Stimulated activated CD8-positive, alpha-beta memory T cell treated with anti-CD3 and anti-CD28 coated beads, Interleukin-7, amount 100 ng/mL, for 4 hours (primary cell): ENCODE measurements at places on chromosomes 2 and 18.

- DNase-seq = no peak
Measured at GRCh38 chr2:133163111-133163510, 405.2 kb downstream of the NCKAP5 start.

DNA sequence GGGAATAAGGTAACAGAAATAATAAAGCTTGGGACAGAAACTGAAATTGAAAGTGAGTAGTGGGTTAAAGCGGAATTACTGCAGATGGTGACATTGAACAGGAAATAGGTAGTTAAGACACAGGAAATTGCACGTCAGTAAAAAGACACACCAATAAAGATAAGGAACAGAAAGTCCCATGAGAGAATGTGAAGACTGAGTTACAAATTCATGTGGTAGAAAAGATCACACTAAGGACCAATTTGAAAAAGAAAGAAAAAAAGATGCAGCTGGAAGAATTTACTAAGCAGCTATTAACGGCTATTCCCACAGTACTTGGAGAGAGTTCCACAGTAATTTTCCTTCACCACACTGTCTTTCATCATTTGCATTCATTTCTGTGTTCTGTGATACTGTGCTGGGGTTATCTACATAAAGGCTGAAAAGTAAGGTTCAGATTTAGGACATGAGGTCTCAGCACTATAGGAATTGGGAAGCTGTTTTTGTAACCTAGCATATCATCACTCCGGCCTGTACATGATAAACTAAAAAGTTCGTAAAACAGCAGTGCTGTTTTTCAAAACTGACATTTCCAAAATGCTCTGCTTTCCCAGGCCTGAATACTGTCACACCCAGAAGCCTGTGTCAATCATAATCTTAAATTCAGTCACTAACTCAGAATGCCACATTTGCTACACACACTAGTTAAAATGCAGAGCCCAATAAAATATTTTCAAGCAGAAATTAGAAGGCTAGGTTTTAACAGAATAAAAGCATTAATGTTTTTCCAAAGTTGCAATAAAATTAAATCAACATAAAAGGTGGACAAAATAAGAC lies 42.9 kb downstream of the SRBD1 start:
- no peak for DNase-seq

DNA sequence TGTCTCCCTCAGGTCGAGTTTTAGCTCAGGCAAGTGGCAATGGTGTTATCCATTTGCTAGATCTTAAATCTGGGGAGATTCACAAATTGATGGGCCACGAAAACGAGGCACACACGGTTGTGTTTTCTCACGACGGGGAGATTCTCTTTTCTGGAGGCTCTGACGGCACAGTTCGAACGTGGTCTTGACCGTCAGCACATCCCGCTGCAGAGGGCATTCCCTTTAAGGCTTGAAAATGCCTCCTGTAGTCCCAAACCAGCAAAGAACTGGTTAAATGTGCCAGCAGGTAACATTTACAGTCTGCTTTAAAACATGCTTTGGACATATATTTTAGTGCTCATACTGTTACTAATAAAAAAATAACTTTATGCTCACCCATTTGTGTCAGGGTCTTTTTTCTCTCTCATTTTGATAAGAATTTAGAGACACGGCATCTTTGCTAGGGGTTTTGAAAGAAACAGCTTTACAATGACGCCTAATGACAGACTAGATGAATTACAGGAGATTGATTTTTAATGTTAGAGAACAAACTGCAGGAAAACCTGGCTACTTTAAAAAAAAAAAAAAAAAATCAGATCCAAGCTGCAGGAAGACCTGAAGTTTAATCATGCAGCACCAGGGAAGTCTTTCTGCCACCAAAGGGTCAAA lies 602 bp upstream of the VWC2L start:
- no peak for DNase-seq

DNA sequence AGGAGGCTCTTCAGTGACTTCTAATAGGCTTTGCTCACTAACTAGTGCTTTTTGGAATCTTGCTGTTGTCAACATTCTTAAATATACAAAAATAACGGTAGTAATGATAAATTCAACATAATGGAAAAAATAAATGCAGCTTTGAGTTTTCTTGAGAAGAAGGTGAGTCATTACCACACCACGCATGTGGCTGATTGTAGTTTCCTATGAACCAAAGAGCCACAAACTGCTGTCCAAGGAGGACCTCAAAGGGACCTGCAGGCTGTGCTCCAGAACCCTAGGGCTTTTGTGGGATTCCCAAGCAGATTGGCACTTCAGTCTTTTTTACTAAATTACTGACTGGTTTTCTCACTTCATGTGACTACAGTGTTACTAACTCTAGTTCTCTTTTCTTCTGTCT lies 66.7 kb downstream of the TPGS2 start:
- DNase-seq = no peak

- no peak for DNase-seq
Measured at GRCh38 chr2:29361231-29361630, 246.0 kb downstream of the CLIP4 start.

GRCh38 chr2:206993396-206993911 lies 54.1 kb downstream of the CPO start:
- no peak for DNase-seq

GRCh38 chr18:22630980-22631379 lies 213.3 kb upstream of the CTAGE1 start:
- DNase-seq = no peak

- no peak for DNase-seq
Measured at GRCh38 chr2:107698861-107699260, 127.8 kb upstream of the RGPD4 start.

DNA sequence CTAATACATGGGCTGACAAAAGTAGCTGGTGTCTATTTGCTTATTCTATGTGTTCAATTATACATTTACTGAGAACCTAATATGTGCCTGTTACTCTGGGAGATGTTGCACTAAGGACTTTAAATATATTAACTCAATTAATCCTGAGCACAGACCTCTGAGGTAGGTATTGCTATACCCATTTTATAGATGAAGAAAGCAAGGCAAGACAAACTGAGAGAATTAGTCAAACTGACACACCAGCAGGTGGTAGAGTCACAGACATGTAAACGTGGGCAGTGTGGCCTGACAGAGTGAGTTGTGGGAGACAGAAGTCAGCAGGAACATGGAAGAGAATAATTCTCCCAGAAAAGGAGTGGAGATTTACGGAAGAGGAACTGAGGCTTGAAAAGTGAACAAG lies 428.9 kb downstream of the LPIN1 start:
- DNase-seq = no peak

DNA sequence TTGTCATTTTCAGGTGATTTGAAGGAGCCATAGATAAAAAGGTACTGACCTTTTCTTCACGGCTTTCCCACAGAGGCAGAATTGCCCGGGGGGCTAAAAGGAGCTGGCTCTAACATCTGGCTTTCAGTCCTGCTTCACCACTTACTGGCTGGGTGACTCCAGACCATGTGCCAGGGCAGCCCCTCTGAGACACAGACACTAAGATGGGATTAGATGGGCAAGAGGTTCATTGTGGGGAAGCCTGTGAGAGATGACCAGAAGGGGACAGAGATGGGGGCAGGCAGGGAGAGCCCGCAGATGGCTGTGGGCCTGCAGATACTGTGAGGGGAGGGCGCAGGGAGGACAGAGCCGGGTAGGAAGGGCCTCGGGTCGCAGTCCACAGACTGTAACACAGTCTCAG lies 74.7 kb upstream of the TTC39C start:
- no peak for DNase-seq

DNA sequence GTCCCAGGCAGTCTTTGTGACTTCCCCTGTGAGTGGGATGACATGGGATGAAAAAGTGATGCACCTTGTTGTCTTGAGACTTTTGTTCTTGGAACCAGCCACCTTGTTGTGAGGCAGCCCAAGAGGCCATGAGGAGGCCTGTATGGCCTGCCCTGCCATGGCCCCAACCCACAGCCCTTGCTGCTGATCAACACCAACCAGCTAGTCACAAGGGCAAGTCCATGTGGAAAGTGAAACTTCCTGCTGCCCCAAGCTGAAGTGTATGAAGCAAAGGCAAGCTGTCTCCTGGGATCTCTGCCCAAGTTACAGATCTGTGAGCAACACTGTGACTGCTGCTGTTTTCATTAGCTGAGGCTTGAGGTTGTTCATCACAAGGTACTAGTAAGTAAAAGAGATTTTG lies 21.6 kb downstream of the TMEM18 start:
- no peak for DNase-seq

DNA sequence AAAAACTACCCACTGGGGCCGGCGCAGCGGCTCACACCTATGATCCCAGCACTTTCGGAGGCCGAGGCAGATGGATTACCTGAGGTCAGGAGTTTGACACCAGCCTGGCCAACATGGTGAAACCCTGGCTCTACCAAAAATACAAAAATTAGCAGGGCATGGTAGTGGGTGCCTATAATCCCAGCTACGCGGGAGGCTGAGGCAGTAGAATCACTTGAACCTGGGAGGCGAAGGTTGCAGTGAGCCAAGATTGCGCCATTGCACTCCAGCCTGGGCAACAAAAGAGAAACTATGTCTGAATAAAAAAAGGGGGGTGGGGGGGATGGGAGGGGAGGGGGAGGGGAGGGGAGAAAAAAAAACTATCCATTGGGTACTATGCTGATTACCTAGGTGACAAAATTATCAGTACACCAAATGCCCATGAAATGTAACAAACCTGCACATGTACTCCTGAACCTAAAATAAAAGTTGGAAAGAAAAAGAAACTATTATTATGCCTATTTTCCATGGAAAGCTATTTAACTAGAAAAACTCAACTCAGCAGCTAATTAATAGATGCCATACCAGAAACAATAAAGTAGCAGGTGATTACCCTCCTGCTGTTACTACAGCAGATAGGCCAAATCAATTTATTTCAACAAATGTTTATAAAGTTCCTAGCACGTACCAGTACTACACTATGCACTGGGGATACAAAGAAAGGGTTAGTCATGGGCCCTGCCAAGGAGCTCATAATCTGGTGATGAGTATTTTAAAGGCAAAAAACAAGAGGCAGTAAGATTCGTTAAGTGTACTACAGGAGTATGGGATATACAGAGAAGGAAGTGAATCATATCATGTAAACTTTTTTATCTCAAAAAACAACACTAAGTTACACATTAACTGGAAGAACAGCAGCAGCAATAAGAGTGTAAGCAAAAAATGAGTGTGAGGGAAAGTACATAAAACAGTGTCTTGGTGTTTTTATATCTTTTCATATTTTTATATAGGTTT lies 112.8 kb upstream of the SLC39A10 start:
- DNase-seq = no peak

- DNase-seq = no peak
Measured at GRCh38 chr2:72979896-72980295, 62.6 kb downstream of the EMX1 start.

- no peak for DNase-seq
Measured at GRCh38 chr2:55159037-55159651, 72.9 kb downstream of the CLHC1 start.

DNA sequence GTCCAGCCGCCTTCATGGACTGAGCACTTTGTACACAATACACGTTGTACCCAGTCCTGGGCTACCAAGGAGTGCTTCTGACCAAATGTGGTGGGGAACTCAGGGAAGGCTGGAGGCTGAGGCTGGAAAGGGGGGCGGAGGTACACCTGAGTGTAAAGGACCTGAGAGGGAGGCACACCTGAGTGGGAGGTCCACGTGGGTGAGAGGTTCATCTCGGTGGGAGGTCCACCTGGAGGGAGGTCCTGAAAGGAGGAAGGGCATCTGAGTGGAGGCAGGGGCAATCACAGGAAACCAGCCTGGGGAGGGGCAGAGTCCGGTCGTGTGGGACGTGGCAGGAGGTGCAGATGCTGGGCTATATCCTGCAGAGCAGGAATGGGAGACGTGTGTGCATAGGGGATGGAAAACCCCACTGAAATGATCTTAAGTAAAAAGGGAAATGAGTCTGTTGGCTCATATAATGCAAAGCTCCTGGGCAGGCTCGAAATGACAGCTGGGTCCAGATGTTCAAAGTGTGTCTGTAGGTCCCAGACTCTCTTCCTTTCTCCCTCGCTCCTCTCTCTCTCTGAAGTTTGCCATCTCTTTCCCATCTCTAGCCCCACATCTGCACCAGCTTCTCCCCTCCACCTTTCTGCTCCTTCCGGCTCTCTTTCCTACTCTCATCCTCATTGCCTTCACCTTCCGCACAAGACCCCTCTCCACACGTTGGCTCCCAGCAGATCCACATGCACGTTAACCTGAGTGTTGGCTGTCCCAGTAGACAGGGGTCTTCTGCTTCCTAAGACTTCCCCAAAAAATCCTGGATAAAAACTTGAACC lies 137.7 kb downstream of the PXDN start:
- no peak for DNase-seq

- no peak for DNase-seq
Measured at GRCh38 chr2:14722904-14723570, 90.5 kb downstream of the LRATD1 start.

GRCh38 chr2:72889991-72890390 lies 2.8 kb downstream of the SPR start:
- DNase-seq = no peak

GRCh38 chr2:73776869-73777519 lies 2.9 kb downstream of the DUSP11 start:
- no peak for DNase-seq

- no peak for DNase-seq
Measured at GRCh38 chr2:8389431-8390108, 292.3 kb upstream of the ID2 start.

DNA sequence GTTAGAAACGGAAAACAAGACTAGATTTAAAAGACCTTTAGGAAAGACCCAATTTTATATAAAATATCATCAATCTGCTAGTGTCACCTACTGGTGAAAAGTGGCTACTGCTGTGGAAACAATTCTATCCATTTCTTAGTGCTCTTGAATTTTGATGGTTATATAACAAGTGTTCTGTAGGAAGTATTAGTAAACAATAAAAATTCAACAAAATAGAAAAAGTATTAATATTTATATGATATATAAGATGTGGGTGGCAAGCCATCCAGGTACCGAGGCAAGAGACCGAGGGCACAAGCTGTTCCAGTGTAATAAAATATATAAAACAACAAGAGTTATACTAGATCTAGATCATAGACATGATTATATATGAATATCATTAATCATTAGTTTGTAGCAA lies 6.2 kb upstream of the TMEM87B start:
- DNase-seq = no peak

DNA sequence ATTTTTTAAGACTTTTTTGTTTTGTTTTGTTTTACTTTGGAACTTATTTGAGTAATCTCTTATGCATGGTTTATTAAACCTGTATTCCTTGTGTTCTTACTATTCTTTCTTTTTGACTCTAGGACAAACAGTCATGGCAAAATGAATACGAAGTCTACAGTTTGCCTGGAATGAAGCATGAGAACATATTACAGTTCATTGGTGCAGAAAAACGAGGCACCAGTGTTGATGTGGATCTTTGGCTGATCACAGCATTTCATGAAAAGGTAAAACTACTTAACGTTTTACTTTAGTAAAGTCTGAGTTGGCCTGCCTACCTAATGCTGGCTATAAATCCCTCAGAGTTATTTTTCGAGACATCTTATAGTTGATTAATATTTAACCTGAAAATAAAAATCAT lies 72.3 kb downstream of the ACVR2A start:
- no peak for DNase-seq
